Activated T-helper 9 cell treated with anti-CD3 and anti-CD28 coated beads, Interleukin-2, amount 50 U/mL, for 16 hours (primary cell): ENCODE measurements at places on chromosomes 6 and 20.

- DNase-seq, result no peak
Observed at GRCh38 chr6:136208783-136209182, 41.3 kb downstream of the MTFR2 start.

DNA sequence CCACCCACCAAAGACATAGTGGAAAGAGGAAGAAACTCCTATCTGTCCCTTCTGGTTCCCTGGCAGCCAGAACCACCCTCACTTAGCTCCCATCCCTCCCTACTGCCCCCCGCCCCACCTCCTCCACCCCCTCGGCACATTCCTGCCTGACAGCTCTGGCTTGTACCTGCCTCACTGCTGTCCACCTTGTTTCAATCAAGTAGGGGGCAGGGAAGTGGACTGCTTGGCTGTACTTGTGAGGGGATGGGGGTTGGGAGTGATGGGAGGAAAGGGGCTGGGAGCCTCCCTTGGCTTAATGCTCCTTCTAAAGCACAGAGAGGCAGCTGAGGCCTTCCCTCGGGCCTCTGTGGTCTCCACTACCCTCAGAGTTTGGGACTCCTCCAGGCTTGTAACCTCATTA lies 22.1 kb upstream of the ZNF76 start:
- no peak for DNase-seq

DNA sequence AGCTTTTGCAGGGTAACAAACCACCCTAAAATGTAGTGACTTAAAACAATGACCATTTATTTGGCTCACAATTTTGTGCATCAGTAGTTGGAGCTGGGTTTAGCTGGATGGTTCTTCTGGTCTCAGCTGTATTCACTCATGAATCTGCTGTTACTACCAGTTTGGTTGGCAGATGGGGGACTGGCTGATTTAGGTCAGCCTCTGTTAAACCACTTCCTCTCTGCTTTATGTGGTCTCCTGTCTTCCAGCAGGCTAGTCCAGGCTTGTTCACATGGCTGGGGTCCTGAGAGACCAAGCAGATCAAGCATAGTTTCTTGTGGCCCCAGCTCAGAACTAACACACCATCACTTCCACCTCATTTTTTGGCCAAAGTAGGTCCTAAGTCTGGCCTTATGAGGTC lies 67.2 kb upstream of the LAMP5 start:
- no peak for DNase-seq

- no peak for DNase-seq
Observed at GRCh38 chr20:47392015-47392720, 35.7 kb upstream of the ZMYND8 start.

GRCh38 chr6:26327450-26328264 lies 37.3 kb upstream of the BTN3A2 start:
- DNase-seq, result peak; percentile 45

DNA sequence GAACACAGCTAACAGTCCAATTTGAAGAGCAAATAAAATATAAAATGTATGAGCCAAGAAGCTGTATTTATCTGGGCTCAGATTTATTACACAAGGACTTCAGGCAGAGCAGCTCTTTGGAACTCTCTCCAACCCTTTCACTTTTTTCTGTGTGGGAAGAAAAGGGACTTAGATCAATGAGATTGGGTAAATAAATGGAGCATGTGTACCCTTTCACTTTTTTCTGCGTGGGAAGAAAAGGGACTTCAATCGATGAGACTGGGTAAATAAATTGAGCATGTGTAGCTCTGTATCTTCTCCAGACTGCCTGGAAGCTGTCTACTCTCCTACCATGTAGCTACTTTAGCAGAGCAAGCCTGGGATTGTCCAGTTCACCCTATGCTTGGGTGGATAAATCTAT lies 10.7 kb downstream of the SLC17A3 start:
- DNase-seq, result no peak

GRCh38 chr20:382291-383115 lies 1.9 kb downstream of the TRIB3 start:
- DNase-seq, result no peak

GRCh38 chr6:52201046-52201445 lies 14.9 kb downstream of the IL17A start:
- no peak for DNase-seq

DNA sequence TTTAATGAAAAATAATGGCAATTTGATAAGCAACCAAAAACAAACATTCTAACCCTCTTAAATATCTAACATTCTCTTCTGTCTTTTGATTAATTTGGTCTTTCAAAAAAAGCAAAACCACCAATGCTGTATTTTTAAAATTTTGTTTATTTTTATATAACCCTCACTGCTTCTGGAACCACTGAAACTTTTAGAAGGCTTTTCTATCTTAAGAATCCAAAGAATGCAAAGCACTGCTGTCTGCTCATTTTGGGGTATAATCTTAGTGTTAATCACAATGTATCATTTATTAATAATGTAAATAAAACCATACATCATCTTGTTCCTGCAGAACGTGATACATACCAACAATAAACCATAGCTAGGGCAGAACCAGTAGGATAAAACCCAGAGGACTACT lies 14.0 kb downstream of the STK38 start:
- no peak for DNase-seq

DNA sequence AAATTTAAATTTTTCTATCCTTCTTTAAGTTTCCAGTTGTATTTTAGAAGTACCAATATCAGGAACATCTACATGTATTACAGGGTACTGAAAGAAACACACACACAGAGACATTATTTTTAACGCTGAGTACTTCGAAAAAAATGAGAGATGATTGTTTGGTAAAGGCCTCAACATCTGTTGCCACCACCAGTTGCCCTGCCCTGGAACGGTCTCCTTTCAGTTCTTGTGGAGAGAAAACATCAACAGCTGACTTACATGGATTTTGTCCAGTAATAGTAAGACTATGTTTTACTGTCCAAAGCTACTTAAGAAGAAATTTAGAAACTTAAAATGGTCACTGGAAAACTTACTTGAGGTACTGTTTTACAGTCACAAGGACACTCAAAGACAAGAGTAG lies 16.7 kb downstream of the HMGCLL1 start:
- no peak for DNase-seq

DNA sequence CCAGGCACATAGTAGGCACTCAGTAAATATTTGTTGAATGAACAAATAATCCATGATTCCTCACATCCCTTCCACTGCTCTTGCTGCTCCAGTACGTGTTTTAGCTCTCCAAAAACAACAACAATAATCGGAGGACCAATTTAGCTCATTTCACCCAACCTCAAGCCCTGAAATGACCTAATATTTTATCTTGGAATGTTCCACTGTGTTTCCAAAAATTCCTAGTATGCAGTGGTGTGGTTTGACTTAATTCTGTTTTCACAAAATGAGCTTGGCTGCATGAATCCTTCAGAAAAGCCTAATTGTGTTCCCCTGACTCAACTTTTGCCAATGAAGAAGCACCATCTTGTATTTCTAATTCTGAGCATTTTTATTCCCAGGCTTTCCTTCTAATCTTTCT lies 168.0 kb upstream of the PHACTR1 start:
- DNase-seq, result no peak

DNA sequence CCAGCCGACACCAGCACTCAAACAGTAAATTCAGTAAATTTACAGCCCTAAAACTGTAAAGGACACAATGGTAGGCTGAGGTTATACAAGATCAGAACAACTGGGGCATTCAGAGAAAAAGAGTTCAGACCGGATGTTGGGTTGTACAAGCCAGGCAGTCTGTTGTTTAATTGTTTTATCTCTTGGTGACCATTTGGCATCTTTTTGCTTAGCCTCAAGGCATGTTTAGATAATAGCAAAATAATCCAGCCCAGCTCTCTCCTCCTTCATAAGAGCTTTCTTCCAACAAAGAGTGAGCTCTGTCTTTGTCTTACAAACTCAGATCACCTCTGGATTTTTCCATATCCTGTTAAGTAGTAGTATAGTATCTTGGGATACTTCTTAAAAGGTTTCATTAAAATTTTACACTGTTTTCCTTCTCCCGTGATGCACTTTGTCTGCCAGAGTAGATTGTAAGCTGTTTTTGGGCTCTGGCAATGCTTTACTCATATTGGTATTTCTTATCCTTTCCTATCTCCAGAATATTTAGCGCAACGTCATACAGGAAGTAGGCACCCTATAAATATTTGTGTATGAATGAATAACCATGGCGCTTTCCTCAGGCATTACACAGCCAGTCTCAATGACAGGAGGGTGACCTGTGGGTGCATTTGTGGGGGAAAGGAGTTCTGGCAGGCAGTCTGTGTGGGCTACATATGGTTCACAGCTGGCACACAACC lies 35.6 kb upstream of the TRAM2 start:
- no peak for DNase-seq

- no peak for DNase-seq
Observed at GRCh38 chr20:19024296-19025035, 188.0 kb upstream of the SLC24A3 start.

DNA sequence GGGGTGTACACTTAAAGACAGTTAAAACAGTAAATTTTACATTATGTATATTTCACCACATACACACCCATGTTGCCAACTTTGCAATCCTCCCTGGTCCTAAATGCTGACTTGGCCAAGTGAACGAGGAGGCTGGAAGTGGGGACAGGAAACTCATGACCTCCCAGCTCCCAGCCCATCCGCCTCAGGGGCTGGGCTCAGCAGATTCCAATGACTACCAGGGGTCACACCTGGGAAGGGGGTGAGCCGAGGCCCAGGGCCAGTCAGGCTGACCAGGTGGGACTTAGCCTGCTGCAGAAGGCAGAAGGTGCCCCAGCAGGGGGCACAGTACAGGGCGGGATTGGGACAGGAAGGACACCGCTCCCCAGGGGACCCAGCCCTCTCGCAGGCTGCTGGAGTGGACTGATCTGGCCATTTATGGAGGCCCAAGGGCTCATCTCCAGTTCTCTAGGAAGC lies 2.4 kb downstream of the SIGLEC1 start:
- DNase-seq, result no peak

GRCh38 chr20:63551068-63551467 lies 2.9 kb upstream of the FNDC11 start:
- no peak for DNase-seq

DNA sequence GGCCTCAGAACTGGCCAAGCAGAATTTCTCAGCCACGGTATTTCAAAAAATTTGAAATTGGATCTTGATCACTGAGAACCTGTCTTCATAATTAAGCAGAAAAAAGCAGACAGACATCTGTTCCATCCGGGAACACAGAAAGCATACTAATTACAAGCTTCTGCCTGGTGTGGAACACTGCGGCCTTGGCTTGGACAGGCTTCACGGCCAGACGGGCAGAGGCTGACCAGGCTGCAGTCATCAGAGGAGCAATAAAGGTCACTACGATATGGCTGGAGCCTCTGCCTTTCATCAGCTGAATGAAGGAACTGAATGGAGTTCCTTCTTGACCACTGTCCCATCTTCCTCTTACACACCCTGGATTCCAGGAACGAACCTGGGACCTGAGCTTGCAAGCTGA lies 3.9 kb upstream of the NRSN1 start:
- no peak for DNase-seq

- no peak for DNase-seq
Observed at GRCh38 chr6:40326714-40327421, 260.3 kb downstream of the LRFN2 start.

- no peak for DNase-seq
Observed at GRCh38 chr20:8526610-8527009, 394.5 kb downstream of the PLCB1 start.

DNA sequence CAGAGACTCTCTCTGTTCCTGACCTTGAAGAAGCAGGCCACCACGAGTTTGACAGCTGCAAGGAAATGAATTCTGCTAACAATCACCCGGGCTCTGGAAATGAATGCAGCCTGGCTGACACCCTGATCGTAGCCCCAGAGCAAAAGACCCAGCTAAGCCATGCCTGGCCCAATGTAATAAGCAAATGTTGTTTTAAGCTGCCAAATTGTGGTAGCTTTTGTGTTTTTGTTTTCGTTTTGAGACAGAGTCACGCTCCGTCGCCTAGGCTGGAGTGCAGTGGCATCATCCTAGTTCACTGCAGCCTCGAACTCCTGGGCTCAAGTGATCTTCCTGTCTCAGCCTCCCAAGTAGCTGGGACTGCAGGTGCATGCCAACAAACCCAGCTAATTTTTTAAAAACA lies 3.3 kb upstream of the OXT start:
- DNase-seq, result no peak

DNA sequence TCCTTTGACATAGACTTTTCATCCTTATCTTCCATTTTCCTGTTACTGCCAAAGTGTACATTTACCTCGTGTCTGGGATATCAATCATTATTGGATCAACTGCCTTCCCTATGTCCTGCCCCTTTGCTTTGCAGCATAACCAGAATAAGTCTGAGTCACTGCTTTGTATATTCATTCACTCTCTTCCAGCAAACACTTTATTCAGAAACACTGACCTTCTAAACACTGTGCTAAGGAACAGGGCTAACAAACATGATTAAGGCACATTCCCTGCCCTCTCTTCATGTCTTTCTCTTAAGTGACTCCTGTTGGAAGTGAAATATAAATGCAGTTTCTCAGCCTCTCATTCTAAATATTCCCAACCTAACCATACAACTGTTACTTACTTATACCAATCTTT lies 66.9 kb downstream of the COL19A1 start:
- no peak for DNase-seq

DNA sequence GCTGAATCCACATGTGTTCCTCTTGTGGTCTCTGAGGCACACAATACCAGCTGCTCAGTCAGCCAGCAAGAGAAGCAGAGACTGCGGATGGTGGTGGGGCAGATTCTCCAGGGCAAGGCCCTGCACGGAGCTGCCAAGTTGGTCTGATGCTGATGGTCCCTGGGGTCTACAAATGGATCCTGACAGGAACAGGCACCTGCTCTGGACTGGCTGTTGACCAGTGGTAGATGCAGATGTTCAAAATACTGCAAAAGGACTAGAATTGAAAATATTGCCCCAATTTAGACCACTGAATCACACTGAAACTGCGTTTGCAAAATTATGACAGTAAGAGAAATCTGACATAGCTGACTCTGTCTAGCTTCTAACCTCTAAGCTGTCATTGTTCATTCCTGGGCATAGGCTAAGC lies 29.6 kb upstream of the TUBB2A start:
- no peak for DNase-seq

- DNase-seq, result no peak
Observed at GRCh38 chr20:48956052-48956451, 34.5 kb downstream of the ARFGEF2 start.

DNA sequence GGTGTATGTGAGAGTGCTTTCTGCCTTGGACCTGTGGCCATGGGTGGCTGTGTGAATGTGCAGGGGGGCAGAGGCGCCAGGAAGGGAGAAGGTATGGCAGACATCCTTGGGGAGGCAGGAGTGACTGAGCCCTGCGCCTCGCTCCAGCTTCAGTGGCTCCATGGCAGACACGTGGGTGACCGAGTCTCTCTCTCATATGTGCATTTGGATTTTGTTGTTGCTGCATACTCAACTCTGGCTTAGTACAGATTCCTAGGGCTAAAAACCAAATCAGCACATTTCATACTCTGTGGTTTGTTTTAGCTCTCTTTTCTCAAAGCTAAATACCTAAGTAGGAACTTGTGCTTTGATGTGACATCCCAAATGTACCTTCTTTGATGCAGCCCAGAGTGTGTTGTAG lies 97.6 kb downstream of the DTD1 start:
- DNase-seq, result no peak

- DNase-seq, result no peak
Observed at GRCh38 chr6:148217921-148218320, 124.7 kb upstream of the SASH1 start.
